Mesothelial cell of epicardium (in vitro differentiated cells): ENCODE measurements at places on chromosomes 2 and 18. TPM values are rescaled to one million over a fixed set of nuclear protein-coding genes. Genes with fewer than 3 reads are reported as not detected.

The PLB1 gene
- 1.1 to 2.2 TPM (median 1.2 TPM) in 3 replicates for total RNA-seq

DNA sequence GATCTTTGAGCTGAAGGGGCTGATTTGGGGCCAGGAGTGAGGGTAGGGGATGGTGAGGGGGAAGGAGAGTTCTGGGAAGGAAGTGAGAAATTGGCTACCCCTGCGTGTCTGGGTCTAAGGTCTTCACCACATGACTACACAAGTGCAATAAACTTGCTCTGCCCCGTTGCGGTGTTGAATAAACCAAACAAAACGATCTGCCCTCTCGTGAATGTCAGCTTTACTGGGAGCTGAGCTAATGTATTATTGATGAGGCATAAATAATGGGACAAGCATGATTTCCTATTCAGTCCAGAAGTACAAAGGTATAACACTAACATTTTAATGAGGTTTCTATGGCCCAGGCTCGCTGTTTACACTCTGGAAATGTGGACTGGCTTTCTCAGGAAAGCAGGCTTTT lies 8.0 kb upstream of the CFAP221 start:
- no peak for DNase-seq
- H3K4me3 ChIP-seq: no peak overlapping the region
- H3K4me1 ChIP-seq: no peaks in the 10 kb centered on the region
- H3K36me3 ChIP-seq: peaks cover 3% of the 10 kb centered on the region

The DES gene
- 33.0 to 38.5 TPM (median 37.0 TPM) in 3 replicates for total RNA-seq

DNA sequence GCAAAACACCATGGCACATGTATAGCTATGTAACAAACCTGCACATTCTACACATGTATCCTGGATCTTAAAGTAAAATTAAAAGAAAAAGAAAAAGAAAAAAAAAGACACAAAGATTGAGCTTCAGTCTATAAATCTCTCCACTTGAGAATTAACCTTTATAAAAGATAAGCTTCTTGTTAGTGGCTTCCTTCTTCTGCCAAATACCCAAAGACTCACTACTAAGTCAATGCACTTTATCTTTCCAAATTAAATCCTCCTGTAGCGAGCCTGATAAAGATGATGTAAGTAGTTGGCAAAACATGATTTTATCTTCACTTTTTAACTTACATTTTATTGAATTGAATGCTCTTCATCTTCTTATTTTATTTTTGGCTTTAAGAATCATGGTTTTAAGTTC lies 349.9 kb downstream of the TRIB2 start:
- H3K4me1 ChIP-seq: no peaks in the 10 kb centered on the region
- no peak overlapping the region for H3K27ac ChIP-seq
- H3K27me3 ChIP-seq: peaks cover 48% of the 10 kb centered on the region
- DNase-seq: no peak
- H3K36me3 ChIP-seq: no peaks in the 10 kb centered on the region

DNA sequence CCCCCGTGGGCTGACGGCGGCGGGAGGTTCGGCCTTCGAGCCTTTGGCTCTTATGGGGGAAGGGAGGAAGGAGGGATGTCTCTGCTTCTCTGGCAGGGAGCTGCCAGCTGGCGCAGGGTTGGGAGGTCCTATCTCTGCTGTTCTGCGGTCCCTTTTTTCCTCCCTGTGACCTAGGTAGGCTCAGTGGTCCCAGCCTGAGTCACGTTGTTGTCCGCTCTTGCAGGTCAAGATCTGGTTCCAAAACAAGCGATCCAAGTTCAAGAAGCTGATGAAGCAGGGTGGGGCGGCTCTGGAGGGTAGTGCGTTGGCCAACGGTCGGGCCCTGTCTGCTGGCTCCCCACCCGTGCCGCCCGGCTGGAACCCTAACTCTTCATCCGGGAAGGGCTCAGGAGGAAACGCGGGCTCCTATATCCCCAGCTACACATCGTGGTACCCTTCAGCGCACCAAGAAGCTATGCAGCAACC lies 2.5 kb downstream of the DLX1 start:
- H3K4me1 ChIP-seq: peaks cover 57% of the 10 kb centered on the region
- peaks cover 8% of the 10 kb centered on the region for H3K36me3 ChIP-seq
- H3K27ac ChIP-seq: peak overlapping the region; percentile 99
- peak overlapping the region; percentile 91 for H3K4me3 ChIP-seq

GRCh38 chr18:709771-710170 lies 2.7 kb downstream of the ENOSF1 start:
- no peaks in the 10 kb centered on the region for H3K27me3 ChIP-seq
- no peak for DNase-seq
- H3K36me3 ChIP-seq: peaks cover 21% of the 10 kb centered on the region
- no peak overlapping the region for H3K4me3 ChIP-seq
- H3K27ac ChIP-seq: no peak overlapping the region

DNA sequence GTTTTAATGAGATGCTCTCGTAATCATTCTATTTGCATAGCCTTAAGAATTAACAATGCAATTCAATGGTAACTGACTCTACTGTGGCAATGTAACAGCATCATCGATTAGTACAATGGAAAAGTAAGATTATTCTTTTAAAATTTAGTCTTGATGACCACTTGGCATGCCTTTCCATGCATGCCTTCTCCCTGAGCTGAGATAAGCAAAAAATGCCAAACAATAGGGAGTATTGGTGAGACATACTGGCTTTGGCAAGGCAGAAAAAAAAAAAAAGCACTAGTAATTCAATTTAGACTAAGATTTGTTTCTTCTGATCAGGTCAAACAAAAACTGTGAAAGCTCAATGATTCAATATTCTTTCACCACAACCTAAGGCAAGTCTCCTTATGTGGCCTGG lies 110.8 kb upstream of the TRIB2 start:
- no peak for DNase-seq
- H3K36me3 ChIP-seq: no peaks in the 10 kb centered on the region
- peaks cover 22% of the 10 kb centered on the region for H3K4me1 ChIP-seq
- H3K27me3 ChIP-seq: no peaks in the 10 kb centered on the region
- no peak overlapping the region for H3K4me3 ChIP-seq

DNA sequence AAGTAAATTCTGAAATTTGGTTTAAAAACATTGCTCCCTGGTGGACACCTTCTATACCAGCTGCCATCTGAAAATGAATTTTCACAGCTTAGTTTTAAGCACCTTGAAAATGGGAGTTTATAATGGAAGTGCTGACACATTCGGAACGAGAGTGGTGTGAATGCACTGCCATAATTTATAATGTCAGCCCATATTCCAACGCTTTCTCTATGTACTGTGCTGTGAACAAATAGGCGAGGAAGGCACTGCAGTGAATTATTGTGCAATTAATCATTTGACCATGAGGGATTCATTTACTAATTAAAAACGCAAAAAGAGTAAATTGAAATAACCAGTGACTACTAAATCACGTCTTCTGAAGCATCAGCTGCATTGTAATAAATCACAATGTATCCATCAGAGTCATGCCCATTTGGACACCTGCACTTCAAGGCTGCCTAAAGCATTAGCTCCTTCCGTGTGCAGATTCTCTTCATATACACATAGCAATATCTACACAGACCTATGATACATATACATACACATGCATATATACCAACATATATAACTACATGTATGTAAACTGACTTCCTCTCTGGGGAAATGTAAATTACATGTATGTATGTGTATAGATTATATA lies 699.8 kb downstream of the GALR1 start:
- no peak overlapping the region for H3K27ac ChIP-seq
- no peaks in the 10 kb centered on the region for H3K4me1 ChIP-seq
- no peaks in the 10 kb centered on the region for H3K36me3 ChIP-seq
- H3K27me3 ChIP-seq: peaks cover 1% of the 10 kb centered on the region
- no peak for DNase-seq

The ATP6V1B1 gene
- total RNA-seq: 0.44 to 0.66 TPM in 2 of 3 replicates, not detected in the other

DNA sequence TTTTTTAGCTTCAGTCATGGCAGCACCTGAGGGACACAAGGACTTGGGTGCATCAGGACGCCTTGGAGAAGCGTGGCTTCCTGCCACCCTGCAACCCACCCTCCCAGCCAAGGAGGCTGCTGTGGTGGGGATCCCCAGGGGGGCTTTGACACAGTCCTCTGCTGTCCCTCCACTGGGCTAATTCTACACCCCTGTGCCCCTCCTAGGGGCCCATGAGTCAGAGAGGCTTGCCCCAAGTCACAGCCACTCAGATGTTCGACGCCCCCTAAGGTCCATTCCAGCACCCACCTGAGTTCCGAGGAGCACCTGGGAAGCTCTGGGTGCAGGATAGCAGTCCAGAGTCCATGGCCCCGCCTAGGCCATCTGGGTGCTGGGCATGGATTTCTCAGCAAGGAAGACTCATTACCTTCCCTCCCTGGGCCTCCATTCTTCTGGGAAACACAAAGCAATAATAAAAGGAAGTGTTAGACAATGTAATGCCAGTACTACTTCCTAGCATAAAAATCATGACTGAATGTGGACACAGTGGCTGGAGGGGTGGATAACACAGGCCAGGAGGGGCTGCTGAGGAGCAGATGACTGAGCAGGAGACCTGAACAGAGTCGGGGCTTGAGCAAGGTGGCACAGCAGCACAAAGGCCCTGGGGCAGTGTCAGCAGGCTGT lies 3.7 kb downstream of the ALPG start:
- no peak overlapping the region for H3K27ac ChIP-seq
- no peak for DNase-seq
- peaks cover 42% of the 10 kb centered on the region for H3K27me3 ChIP-seq
- H3K4me1 ChIP-seq: no peaks in the 10 kb centered on the region
- no peaks in the 10 kb centered on the region for H3K36me3 ChIP-seq

The SH3RF3 gene
- 2.5 to 2.8 TPM (median 2.7 TPM) in 3 replicates for total RNA-seq

DNA sequence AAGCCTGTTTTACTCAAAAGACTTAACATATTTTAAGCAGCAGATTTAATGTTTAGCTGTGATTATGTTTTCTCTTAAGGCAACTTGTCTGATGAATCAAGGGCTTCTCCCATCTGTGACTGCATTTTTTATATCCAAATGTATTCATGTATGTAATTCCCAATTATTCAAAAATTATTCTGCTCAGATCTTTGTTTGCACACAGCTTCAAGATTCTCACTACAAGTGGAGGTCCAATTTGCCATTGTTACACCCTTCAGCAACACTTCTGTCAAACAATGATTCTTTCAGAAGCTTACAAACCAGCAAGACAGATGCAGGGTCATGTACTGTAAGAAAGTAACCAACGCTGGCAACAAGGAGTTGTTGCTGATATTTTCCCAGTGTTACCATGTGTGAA lies 5.9 kb upstream of the LRPPRC start:
- no peak overlapping the region for H3K4me3 ChIP-seq
- no peaks in the 10 kb centered on the region for H3K36me3 ChIP-seq
- H3K4me1 ChIP-seq: no peaks in the 10 kb centered on the region
- no peak overlapping the region for H3K27ac ChIP-seq
- DNase-seq: no peak

- H3K27me3 ChIP-seq: peaks cover 94% of the 10 kb centered on the region
- no peak for DNase-seq
- peaks cover 14% of the 10 kb centered on the region for H3K4me1 ChIP-seq
- H3K27ac ChIP-seq: no peak within 1 kb of the TSS
Observed at GRCh38 chr2:20666304-20667150, at the start of gene GDF7. TSS of gene GDF7 (plus strand) at chr2:20667144. CDS start at chr2:20667240, 96 bp downstream.

The TNS1 gene
- 116 to 130 TPM (median 117 TPM) in 3 replicates for total RNA-seq

The C1QL2 gene
- not detected in 3 replicates for total RNA-seq

The DAW1 gene
- not detected in 3 replicates for total RNA-seq

- peak overlapping the region; percentile 76 for H3K4me3 ChIP-seq
- DNase-seq: no peak
- no peak overlapping the region for H3K27ac ChIP-seq
- no peaks in the 10 kb centered on the region for H3K27me3 ChIP-seq
- H3K4me1 ChIP-seq: peaks cover 23% of the 10 kb centered on the region
- H3K36me3 ChIP-seq: no peaks in the 10 kb centered on the region
Observed at GRCh38 chr2:227473806-227474205, 1.9 kb downstream of the AGFG1 start.

DNA sequence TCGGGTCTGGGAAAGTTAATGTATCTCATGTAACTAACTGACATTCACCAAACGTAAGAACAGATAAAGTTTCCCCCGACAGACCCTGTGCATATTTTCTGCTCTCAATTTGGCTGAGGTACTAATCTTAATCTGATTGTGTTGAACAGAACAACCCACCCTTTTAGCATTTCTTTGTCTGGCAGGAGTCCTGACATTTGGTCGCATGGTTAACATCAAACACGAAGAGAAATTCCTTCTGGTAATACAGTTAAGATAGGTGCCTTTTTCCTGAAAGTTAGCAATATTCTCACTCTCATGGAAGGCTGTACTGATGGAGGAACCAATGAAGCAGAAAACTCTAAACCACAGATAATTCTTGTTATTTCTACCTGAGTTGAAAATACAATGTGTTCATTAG lies 520.8 kb downstream of the PARD3B start:
- no peak overlapping the region for H3K27ac ChIP-seq
- DNase-seq: no peak
- H3K27me3 ChIP-seq: no peaks in the 10 kb centered on the region

DNA sequence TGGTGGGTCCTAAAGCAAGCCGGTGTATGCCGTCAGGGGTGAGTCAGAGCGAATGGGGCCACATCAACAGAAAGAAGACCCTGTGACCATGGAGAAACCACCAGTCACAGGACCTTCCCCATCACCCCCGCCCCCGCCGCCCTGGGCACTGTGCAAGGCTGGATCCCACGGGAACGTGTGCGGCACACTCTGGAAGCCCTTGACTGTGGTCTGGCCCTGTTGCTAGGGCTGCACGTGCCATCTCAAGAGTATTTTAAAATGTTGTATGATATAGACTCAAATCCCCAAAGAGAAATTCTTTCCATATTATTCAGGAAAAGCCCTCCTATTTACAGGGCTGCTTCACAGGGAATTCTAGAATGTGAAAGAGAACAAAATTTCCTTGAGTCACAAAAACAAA lies 174.8 kb downstream of the BCL2 start:
- H3K27me3 ChIP-seq: no peaks in the 10 kb centered on the region
- no peak overlapping the region for H3K4me3 ChIP-seq

GRCh38 chr2:115921541-115921940 lies 1479.1 kb downstream of the DPP10 start:
- peak overlapping the region; percentile 10 for H3K27ac ChIP-seq
- peaks cover 1% of the 10 kb centered on the region for H3K27me3 ChIP-seq
- peaks cover 17% of the 10 kb centered on the region for H3K4me1 ChIP-seq
- DNase-seq: no peak
- H3K4me3 ChIP-seq: no peak overlapping the region
- H3K36me3 ChIP-seq: no peaks in the 10 kb centered on the region
